ENCODE measurements at places on chromosomes 16 and 17.

DNA sequence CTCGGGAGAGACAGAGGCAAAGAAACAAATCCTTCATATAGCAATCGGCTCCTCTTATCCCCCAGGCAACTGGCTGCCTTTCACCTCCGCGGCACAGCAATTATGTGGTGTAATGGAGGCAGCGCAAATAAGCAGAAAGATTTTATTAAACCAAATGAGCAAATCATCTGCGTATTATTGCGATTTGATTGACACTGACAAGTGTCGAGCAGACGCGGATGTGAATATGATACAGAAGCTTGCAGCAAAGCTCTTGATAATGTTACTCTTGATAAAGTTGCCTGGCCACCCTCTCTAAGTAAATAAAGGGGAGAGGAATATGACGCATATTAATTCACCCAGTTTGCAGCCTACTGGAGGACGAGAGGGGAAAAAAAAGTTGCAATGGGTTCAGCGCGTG is 26.5 kb upstream of the AKTIP start:
- no peak for DNase-seq

- no peak for DNase-seq
These were observed 61.1 kb downstream of the B9D1 start for GRCh38 chr17:19301274-19301951.

- no peak for DNase-seq
These were observed 20.0 kb upstream of the KIF19 start for GRCh38 chr17:74305865-74306654.

- peak; percentile 40 for DNase-seq
These were observed 11.9 kb downstream of the SBK1 start for GRCh38 chr16:28304214-28304613.

- no peak for DNase-seq
These were observed 9.4 kb downstream of the TOX3 start for GRCh38 chr16:52537516-52537915.

DNA sequence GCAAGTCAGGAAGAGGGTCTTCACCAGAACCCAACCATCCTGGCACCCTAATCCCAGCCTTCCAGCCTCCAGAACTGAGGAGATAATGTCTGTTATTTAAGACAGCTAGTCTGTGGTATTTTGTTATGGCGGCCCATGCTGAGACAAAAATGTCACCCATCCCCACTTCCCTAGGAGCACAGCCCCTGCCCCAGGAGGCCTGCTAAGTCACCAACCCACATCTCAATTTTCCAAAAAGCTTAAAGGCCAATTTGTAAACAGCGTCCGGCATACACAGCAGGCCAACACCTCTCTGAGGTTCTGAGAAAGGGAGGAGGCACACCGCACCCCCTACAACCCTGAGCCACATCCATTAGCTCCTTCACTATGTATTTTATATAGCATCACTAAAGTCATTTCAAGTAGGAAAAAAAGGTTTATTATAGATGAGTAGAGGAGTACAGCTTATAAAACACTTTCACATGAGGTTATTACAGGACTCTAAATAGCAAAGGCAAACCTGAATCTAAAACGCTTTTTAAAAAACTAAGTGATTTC is 6.9 kb downstream of the TMEM170A start:
- no peak for DNase-seq

- peak; percentile 98 for DNase-seq
These were observed at the start of gene PNPO for GRCh38 chr17:47941246-47942095. Gene PNPO, plus strand, starts transcription at chr17:47941571. Its CDS starts 105 bp downstream, at chr17:47941676.

- peak; percentile 62 for DNase-seq
These were observed 34.4 kb downstream of the WWP2 start for GRCh38 chr16:69796285-69797118.

DNA sequence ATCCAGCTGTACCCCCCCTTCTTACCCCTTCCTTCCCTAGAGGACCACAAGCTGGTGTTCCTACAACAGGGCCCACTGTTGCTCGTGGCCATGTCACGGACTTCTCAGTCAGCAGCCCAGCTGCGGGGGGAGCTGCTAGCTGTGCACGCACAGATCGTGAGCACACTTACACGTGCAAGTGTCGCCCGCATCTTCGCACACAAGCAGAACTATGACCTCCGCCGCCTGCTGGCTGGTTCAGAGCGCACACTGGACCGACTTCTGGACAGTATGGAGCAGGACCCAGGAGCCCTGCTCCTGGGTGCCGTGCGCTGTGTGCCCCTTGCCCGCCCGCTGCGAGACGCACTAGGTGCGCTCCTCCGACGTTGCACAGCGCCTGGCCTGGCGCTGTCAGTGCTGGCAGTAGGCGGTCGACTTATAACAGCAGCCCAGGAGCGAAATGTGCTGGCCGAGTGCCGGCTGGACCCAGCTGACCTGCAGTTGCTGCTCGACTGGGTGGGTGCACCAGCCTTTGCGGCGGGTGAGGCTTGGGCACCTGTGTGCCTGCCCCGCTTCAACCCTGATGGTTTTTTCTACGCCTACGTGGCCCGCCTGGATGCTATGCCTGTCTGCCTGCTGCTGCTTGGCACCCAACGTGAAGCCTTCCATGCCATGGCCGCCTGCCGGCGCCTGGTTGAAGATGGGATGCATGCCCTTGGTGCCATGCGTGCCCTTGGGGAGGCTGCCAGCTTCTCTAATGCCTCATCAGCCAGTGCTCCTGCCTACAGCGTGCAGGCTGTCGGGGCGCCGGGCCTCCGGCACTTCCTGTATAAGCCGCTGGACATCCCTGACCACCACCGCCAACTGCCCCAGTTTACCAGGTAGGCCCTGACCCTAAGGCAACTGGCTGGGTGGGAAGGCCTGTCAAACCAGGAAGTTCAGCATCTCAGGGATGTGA is 3.6 kb downstream of the MON1B start:
- no peak for DNase-seq

- DNase-seq: no peak
These were observed 319.1 kb downstream of the TOX3 start for GRCh38 chr16:52227851-52228250.

DNA sequence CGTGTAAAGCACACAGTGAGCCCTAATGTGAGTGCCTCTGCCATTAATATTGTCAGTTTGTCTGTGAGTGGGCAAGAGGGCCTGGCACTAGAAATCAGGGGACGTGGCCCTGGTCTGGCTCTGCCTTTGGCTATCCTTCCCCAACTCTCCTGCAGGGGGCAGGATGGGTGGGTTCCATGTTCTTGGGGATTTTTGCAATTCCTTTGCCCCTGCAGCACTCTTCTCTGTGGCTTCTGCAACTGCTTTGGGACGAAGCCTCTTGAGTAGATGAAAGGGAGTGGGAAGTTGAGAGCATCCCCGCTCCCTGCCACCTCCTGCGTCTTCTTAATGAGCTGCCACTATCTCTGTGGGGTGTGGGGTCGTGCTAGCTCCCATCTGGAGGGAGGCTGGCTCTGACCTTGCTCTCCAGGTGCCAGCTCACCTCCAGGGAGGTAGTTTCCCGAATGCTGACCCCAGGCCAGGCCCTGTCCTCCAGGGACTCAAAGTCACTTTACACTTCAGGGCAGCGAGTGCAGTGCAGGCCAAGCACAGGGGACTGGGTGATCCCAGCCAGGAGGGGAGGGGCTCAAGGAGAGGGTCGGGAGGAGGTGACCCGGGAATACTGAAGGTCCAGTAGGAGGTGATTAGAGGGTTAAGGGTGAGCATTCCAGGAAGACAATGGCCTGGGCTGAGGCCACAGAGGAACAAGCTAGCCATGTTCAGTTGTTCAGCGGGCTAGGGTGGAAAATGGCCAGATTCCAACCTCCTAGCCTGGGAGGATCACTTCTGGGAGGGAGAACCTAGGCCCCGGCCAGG is 121.0 kb upstream of the NLRP1 start:
- peak; percentile 9 for DNase-seq

GRCh38 chr17:75512926-75513640 is 2.3 kb downstream of the CASKIN2 start:
- DNase-seq: no peak

GRCh38 chr17:57902800-57903759 is 52.1 kb downstream of the CUEDC1 start:
- DNase-seq: peak; percentile 86

- no peak for DNase-seq
These were observed 8.2 kb upstream of the COL1A1 start for GRCh38 chr17:50209472-50210239.

- no peak for DNase-seq
These were observed 320 bp upstream of the KRTAP4-2 start for GRCh38 chr17:41178341-41178740.

GRCh38 chr16:67326472-67327309 is at the start of the genes KCTD19 and LRRC36:
Gene KCTD19, minus strand, starts transcription at chr16:67326741. Its CDS starts 34 bp downstream, at chr16:67326707.
Gene LRRC36, plus strand, starts transcription at chr16:67326815. Its CDS starts 48 bp downstream, at chr16:67326863.
- DNase-seq: no peak

DNA sequence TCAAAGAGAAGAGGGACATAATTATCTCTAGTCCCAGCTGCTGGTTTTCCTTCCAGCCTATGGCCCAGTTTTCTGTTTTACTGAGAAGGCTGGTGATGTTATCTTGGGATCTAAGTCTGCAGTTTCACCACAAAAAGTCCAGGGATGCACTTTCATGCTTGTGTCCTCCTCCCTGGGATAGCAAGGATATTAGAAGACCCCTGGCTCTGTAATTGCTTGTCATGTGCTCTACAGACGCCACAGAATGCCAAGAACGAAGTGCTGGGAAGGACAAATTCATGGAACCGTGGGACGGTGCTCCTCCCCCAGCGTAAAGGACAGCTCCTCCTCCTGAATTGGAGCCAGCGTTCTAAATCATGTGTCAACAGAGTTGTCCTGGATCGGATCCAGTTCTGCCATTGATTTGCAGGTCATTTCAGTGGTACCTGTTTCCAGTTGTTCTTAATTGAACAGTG is 8.6 kb downstream of the MAPT start:
- DNase-seq: no peak

DNA sequence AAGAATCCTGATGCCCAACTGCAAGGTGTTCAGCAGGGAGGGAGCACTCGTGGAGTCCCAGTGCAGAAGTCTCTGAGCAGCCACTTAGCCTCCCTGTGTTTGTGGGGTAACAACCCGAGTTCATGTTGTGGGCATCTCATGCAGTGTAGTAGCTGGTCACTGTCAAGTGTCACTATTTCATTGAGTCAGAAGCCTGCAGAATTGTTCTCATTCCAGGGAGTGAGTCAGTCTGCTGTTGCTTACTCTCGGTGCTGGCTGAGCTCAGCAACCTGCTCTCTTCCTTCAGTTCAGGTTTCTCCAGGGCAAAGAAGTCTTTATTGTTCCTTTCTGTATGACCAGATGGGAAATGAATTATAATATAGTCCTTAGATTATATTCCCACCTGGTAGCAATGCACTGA is 24.1 kb downstream of the HMOX2 start:
- no peak for DNase-seq

DNA sequence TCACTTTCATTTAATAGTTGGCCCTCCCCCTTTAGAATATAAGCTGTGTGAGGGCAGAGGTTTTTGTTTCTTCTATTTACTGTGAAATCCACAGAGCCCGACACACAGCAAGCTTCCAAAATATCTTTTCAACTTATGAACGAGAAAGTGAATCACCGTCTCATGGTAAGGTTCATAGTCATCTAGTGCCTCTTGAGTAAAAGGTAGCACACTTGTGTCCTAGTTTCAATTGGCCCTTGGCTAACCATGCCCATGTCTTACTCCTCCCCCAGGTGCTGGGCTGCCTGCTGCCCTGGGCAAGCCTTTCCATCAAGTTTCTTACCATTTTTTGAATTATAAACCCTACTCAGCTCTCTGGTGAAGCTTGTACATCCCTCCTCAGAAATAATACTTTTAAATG is 12.4 kb upstream of the GP2 start:
- no peak for DNase-seq

DNA sequence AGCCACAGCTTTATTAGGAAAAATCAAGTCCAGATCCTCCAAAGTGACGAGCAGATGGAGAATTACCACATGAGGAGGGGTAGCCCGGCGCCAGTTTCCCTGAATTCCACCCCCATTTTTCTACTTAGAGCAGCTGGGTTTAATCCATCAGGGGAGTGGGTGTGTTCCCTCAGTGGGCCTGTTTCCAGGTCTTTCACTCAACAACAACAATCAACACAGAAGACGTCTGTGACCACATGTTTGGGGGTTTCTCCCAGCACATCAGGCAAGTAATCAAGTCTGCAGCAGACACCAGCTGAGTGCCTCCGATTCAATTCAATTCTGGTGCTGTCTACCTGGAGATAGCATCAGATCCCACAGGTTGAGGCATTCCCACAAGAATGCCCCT is 6.8 kb downstream of the SLC6A2 start:
- DNase-seq: no peak

Data from MM.1S (cell line).